ENCODE measurements at places on chromosomes 4 and X.

DNA sequence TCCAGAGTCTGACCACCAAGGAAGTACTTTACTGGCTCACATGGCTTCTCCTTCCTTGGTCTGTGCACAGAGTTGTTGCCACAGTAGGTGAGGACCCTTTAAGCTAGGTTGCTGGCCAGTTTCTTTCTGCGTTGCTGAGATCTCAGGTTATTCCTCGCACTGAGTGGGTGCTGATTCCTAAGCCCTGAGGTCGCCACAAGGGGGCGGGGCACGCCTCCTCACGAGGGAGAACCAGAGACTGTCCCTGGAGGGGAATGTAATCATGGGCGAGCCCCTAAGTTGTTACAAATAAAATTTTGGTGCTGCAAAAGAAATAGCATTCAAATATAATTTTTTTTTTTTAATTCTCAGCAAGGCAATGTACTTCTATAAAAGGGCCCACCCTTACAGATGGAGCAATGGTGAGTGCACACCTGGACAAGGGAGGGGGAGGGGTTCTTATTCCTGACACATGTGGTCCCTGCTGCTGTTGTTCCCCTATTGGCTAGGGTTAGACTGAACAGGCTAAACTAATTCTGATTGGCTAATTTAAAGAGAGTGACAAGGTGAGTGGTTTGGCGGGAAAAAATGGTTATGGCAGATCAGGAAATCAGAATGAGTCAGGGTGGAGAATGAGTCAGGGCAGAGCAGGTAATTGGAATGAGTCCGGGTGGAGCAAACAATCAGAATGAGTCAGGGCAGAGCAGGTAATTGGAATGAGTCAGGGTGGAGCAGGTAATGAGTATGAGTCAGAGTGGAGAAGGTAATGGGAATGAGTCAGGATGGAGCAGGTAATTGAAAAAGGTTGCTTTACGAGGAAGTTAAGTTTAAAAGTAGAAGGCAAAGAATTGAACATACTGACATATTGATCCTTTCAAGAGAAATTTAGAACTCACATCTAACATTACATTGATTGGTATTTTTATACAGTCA lies 107.5 kb downstream of the VSIG4 start:
- DNase-seq = no peak

DNA sequence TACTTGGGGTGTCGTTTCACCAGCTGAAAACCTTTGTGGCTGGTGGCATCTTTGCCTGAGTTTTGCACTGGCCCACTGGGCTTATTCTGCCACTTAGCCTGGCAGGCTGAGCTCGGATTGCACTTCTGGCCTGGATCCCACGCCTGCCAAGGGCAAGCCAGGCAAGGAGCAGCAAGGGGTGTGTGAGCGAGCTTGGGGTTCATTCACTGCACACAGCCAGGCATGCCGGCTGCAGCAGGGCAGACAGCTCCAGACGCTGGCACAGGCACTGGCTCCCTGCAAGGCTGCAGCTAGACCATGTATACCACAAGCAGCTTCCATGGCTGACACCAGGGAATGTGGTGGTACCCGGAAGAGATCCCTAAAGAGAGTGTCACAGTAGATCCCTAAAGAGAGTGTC lies 476.3 kb downstream of the EPHA5 start:
- no peak for DNase-seq

GRCh38 chr4:25875281-25875745 lies 12.5 kb upstream of the SEL1L3 start:
- DNase-seq = no peak

GRCh38 chr4:98557194-98557892 lies 101.1 kb downstream of the TSPAN5 start:
- DNase-seq = no peak

- no peak for DNase-seq
Measured at GRCh38 chr4:76607846-76608245, 172.8 kb downstream of the SHROOM3 start.

DNA sequence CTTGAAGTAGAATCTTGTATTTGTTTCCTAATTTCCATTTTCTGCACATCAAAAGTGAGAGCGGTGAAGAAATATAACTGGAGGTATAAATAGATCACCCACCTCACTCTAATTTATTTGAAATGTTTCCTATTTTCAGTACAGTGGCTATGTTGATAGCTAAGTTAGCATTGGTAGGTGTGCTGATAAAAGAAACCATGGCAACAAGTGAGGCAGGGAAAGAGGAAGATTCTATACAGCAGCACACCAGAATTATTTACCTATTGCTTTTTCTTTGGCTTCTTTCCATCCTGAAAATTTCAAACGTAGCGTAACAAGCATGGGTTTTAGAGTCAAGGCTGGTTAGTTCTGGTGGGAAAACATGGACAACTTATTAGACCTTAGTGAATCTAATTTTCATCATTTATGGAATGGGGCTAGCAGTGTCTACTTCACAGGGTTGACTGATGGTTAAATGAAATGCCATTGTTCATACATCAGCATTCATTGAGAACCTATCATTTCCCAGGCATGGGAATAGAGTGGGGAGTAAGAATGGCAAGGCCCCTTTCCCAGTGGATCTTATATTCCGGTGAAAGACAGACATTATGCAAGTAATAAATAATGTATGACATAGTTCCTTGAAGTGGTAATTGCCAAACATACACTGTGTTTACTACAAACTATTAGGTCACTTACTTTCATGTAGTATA lies 30.6 kb upstream of the CTSO start:
- no peak for DNase-seq

GRCh38 chrX:23511793-23512192 lies 155.5 kb upstream of the PRDX4 start:
- DNase-seq = no peak

GRCh38 chr4:7802093-7802726 lies 137.5 kb downstream of the AFAP1 start:
- DNase-seq = peak; percentile 56

DNA sequence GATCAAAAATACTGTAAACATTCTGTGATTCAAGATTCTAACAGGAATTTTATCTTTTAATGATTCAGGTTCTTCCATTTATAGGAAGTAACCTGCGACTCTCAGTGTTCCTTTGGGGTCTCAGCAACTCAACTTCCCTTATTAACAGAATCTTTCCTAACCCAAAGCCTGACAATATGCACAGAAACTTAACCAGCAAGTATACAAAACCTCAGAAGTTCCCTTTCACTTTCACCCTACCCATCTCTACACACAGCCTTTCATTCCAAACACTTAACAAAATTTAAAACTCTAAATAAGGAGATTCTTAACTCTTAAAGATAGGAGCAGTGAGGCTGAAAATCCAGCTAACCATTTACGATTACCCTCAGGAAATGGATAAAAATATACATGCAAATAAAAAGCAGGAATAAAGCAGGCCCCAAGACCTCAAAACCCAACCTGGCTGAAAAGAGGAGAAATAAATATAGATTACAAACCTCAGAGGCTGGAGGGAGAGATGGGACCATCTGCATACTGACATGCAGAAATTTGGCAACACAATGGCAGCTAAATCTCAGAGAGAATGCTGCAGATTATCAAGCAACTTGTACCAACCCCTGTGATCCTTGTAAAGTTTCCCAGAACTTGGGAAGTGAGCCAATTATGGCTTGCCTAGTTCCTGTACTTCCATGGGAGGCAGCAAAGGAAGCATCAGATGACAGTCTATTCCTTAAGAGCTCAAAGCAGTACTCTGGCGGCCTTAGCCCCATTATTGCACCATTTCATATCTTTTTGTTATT lies 101.0 kb downstream of the ATP11C start:
- DNase-seq = no peak

- no peak for DNase-seq
Measured at GRCh38 chrX:123590842-123591486, 141.9 kb downstream of the THOC2 start.

- peak; percentile 13 for DNase-seq
Measured at GRCh38 chrX:124263743-124264142, 68.7 kb upstream of the TEX13D start.

DNA sequence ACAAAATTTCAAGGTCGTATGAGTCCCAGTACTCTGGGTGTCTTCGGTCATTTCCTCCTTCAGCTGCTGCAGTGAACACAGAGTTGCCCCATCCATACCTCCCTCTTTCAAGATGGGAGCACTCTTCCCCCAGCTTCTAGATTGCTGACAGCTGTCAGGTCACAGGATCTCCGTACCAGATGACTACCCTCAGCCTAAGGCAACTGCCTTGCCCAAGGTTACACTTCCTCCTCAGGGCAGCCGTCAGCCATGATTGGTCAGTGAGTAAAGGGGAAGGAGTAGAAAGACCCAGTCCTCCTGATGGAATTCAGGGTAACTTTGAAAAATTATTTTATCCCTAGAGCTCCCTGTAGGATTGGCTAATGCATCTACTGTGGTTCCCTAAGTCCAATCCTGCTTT lies 81.6 kb downstream of the NAF1 start:
- DNase-seq = no peak

- no peak for DNase-seq
Measured at GRCh38 chr4:184782731-184783373, 42.9 kb downstream of the ACSL1 start.

- DNase-seq = no peak
Measured at GRCh38 chrX:72367516-72367915, 61.8 kb upstream of the CITED1 start.

GRCh38 chrX:153320555-153321184 lies 897 bp downstream of the PNMA6F start:
- no peak for DNase-seq

GRCh38 chr4:102554992-102555391 lies 53.8 kb downstream of the NFKB1 start:
- DNase-seq = no peak

DNA sequence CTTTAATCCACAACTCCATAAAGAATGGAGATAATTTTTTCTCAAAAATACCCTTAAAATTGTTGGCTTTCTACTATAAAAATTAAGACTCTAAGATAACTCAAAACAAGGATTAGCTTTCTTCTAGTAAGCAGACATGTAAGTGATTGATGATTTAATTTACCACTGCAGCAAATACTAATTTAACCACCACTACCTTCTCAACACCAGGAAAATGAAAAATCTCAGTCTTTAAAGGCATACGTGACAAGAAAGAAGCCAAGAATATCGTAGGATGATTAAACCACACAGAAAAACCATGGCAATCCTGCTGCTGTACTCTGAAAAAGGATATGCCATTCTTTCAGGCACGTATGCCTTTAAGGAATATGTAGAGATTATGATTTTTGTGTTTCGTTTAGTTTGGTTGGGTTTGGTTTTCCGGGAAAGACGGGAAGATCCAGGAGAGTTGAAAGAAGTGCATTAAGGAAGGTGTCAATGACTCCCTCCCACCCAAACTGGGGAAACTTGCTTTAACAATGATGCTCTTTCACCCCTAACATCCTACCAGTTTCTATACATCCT lies 881 bp downstream of the LRCH2 start:
- DNase-seq = no peak

DNA sequence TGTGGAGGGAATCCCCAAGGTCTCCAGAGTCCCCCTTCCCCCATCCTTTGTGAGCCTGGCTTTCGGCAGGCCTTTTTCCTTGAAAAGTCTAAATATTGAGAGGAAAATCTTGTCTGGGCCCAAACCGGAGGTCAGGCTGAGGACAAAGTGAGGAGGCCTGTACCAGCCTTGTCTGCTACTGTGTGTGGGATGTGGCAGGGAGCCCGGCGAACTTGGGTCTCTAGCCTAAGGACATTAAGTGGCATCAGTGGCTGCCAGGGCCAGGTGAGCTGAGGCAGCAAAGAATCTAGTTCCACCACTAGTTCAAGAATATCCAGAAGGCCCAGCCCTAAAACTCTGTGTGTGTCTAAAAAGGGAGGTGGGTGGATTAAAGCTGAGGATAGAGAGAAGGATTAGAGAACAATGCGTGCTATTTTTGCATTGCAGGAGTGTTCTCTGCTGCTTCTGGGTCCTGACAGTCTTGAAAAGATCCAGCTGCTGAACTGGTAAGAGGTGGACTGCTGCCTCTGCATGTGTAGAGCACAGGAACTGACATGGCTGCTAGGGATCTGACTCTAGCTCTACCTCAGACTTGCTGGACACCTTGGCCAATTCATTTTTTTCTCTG lies 1.2 kb upstream of the AMER1 start:
- no peak for DNase-seq

- DNase-seq = no peak
Measured at GRCh38 chrX:9091258-9091657, 57.3 kb upstream of the FAM9B start.

DNA sequence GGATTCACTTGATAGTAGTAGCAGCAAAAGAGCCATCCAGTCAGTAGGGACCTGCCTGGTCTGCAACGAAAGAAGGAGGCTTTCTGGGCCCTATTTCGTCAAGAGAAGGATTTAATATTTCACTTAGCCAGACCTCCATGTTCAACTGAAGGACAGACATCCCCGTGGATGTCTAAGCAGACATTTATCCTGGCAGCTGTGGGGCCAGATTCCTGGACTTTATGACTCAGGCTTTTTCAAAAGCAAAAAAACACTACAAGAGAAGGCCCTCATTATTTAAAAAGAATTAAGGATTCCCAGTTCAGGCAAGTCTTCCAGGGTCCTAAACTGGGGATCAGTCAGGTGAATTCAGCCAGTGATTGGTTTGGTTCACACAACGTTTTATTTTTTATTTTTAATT lies 88.5 kb upstream of the TSPAN5 start:
- DNase-seq = no peak

GRCh38 chrX:122475306-122475705 lies 708.8 kb upstream of the GRIA3 start:
- DNase-seq = no peak

DNA sequence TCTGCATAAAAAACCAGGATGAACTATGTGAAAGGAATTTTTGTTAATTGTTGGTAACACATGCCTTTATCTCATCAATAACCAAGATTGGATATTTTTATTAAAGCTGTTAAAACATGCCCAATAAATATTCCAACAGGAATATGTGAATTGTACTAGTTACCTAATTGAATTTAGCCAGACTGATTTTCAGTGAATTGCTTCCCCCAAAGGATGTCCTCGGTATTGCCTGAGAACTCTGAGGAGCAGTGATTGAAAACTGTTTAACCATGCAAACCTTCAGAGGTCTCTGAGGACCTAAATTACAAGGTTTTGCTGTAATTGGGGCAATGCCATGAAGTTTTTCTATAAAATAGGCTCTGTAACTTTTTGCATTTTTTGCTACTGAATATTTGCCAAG lies 66.6 kb downstream of the BLTP1 start:
- no peak for DNase-seq

DNA sequence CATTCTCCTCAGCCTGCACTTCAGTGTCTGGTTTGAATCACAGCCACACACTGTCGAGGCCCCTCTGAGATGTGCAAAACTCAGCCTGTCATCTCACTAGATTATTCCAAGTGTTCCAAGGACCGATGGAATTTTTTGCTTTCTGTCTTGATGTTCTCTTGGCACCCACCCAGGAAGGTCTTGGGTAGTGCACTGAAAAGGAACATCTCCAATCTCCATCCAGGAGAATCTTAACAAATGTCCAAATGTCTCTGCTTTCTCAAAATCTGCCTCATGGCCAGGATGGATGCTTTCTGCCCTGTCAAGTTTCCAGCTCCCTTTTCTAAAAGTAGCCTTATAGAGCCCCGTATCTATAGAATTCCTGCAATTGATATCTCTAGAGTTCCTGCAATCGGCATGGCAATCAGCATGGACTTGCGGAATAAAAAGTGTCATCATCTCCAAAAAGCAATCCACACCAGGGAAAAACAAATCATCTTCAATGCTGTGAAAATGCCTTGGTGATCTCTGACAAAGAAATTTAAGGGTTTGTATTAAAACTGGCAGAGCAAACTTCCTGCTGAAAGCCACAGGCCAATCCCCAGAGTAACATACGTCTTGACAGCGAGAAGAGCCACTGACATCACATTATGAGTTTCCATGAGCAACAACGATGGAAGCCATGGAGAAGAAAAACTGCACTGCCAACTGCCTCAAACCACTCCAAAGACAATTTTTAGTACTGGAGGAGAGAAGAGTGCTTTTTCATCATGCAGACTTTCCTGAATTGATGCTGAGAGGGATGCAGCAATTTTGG lies 215.3 kb upstream of the FAM9B start:
- no peak for DNase-seq
